ENCODE measurements at places on chromosomes 12 and 14.

DNA sequence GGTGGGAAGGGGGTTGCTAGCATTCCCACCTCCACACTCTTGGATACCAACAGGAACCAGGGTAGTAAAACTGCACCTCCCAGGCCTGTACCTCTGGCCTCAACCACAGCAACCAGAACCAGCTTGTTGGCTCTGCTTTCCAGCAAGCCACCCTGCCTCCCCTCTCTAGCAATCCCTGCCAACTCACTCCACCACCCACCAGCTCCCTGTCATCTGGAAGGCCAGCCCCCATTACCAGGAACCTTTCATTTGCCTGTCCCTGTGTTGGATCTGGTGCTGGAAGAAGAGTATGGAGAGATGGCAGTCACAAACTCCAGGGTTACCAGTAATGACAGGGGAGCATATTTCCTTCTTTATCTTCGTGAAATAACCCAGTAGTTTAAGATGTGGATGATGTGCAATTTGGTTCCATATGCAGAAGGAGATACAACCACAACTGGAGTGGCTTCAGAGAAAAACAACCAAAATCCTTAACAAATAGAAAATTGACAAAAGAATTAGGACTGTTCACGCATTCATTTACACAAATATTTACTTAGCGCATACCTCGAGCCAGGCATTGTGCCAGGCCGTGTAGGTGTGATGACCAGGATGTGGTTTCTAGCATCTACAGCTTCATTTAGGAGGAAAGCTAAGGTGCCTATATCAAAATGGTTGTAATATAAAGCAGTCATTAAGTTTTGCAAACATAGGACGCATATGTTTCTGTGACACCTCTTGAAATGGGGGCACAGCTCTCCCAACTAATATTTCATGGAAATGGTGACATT, 3.4 kb downstream of the B4GALNT3 start:
- DNase-seq: no peak

GRCh38 chr14:58737511-58737910, 99.7 kb downstream of the DACT1 start:
- DNase-seq: no peak

- no peak for DNase-seq
Observed at GRCh38 chr14:72780751-72781150, 113.2 kb downstream of the DPF3 start.

DNA sequence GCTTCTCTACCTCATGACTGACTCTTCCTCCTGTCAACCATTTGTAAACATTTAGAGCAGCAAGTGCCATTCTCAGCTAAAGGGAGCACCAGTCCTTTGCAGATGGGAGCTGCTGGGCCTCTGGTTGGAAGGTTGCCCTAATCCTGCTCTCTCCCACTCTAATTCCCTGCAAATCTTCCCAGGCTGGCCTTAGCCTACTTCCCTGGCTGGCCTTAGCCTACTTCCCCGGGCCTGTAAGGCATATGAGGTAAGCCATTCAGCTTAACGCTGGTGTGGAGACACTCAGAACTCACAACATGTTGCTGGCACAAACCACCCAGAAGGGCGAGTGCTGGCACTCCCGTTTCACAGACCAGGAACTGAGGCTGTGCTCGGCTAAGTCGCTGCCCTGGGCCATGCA, 69.0 kb downstream of the CPSF2 start:
- DNase-seq: no peak

DNA sequence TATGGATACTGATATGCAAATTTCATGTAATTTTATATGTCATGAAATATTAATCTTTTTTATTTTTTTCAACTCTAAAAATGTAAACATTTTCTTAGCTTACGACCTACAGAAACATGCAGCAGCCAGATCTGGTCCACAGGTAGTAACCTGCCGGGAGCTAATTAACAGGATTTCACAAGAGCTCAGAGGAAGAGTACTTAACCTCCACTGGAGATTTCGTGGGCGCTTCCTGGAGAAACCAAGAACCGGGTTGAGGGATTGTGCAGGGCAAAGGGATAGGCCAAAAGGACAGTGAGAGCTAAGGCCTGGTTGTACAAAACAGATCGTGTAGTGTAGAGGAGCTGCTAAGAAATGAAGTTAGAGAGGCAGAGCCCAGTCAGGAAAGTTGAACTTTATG, 315.7 kb downstream of the PAWR start:
- DNase-seq: no peak

DNA sequence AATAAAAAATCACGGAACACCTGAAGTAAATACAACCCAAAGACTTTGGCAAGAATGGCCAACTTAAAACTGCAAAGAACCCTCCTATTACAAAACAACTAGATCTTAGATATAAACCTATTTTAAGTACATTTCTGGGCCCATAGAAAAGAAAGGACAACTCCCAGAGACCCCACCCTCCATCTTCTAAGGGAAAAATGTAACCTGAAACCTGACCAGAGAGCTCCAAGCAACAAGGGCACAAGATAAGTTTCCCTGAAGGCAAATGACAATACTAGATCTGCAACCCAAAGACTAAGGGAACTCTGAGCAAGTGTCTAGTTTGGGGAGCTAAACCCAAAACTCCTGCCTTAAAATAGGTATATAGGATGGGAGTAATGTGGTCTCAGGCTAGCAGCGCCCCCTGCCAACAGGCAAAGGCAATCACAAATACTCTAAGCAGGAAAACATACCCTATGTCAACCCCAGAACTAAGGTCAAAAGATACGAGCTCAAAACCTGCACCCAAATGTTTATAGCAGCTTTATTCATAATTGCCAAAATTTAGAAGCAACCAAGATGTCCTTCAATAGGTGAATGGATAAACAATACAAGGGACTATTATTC, 218.9 kb downstream of the ITPR2 start:
- DNase-seq: peak; percentile 30

DNA sequence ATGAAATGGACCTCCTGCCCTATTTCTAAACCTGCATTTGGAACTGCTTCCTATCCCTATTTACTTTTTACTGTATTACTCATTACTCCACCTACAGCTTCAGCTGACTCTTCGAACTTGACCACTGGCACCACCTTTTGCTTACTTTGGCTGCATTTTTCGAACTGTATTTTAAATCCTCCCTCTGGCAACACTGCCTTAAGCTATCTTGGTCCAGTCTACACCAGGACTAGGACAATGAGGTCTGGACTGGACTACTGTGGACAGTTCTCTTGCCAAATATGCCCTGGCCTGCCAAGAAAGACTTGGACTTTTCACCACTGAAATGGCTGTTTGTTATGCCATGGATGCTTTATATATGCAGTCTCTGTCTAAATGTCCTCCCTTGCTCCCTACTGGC, 328.1 kb downstream of the BTG1 start:
- no peak for DNase-seq

GRCh38 chr14:68862954-68863594, 70.2 kb upstream of the ZFP36L1 start:
- no peak for DNase-seq

DNA sequence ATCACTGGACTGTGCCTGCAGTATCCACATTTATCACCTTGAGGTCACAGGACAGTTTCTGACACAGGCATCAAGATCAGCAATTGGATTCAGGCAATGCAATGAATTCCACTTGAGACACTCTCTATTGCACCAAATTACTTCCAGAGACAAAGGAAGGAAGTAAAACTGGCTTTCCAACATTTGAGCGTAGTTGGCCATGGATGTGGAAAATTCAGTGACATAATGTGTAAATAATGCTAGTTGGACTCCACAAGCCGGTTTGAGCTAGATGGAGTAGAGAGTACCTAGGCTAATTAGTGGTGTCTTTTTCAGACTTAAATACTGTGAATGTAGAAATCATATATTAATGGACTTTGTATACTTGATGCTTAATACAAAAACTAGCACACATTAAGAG, 168.3 kb upstream of the SYT1 start:
- no peak for DNase-seq

- no peak for DNase-seq
Observed at GRCh38 chr12:15767301-15767700, 21.9 kb downstream of the EPS8 start.

DNA sequence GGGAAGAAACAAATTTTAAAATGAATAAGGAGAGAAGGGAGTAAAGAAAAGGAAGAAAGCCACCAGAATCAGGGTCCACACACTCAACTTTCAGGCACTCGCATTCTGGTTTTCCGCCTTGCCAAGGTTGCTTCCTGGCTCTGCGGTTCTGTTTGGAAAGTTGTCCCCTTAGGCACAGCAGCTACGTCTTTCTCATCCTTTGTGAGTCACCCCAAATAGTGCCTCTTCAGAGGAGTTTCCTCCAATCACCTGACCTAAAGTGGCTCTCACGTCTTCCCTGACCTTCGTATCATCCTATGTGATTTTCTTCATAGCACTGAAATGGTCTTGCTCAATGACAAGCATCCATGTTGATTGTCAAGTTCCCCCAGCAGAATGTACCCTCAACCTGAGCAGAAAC, 99.5 kb upstream of the TMCC3 start:
- no peak for DNase-seq

DNA sequence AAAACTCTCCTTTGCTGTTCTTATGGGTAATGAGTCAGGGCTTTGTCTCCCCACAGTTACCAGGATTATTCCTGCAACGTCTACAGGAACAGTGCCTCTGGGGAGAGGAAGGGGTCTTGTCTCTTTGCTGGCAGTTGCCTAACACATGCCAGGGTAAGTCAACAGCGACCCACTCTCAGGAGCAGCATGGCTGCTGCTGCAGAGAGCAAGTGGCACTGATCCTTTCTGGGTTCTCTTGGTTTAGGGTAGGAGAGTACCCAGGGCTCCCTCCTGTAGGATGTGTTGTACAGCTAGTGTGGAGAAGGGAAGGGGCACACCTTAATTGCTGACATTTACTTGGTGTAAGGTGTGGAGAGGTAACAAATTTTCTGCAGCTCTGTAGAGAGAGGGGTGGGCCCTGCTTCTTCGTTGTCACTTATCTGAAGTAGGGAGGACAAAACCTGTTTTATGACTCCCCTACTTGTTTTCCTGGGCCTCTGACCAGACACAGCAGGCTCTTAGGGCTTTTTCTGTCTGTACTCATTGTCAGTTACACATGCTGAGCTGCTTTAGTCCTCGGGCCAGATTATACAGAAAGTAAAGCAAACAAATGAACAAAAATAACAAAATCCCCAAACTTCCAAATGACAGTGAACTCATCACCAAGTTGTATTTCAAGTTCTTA, 168.2 kb downstream of the ACSS3 start:
- no peak for DNase-seq

DNA sequence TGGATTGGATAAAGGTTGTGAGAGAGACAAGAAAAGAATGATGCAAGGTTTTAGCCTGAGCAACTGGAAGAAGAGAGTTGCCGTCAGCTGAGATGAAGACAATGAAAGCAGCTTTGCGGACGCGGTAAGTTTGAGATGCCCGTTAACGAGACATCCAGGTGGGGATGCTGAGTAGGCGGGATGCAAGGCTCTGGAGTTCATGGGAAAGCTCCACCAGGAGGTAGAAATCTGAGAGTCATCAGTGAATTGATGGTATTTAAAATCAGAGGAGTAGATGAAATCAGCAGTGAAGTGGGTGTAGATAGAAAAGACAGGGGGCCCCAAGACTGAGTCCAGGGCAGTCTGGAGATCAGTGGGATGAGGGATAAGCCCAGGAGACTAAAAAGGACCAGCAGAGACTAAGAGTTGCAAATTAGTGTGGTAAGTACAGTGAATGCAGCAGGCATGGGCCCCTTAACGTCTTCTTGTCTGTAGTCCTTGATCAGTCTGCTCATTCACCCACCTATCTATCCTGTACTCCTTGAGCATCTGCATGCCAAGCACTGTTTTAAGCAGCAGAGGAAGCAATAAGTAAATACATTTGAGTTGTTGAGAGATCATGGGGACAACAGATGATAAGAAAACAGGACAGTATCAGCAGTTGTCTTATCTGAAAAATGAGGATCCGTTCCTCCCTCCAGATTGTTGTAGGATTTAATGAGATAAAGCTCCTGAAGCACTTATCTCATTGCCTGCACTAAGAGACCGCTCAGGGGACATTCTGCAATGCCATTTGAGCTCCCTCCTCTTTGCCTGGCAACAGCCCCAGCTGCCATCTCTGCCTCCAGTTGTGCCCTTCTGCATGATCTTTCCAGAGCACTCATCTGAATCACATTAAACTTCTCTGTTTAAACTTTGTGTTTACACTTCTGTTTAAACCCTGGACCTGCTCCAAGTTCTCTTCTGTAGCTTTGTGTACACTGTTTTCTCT, 91.5 kb downstream of the APAF1 start:
- DNase-seq: no peak
